ENCODE measurements at places on chromosomes 2 and 18.

GRCh38 chr18:76984193-76985155 lies 148.1 kb downstream of the MBP start:
- DNase-seq: no peak

GRCh38 chr18:77201506-77201905 lies 48.1 kb upstream of the GALR1 start:
- no peak for DNase-seq

DNA sequence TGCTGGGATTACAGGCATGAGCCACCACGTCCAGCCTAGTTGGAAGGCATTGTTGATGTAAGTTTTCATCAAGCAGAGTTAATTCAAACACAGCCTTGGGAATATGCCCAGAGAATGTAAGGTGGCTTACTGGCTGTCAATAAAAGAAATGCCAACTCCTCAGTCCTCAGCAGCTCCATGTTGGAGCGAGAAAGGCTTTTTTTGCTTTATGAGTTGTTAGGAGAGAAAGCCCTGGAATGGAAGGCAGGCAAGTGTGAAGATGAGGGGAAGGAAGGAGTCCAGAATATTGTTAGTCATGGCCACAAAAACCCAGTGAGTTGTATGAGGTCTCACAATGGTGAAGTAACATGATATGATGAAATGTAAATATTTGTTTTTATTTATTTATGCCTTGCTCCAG lies 57.1 kb downstream of the MAP4K4 start:
- peak; percentile 37 for DNase-seq

DNA sequence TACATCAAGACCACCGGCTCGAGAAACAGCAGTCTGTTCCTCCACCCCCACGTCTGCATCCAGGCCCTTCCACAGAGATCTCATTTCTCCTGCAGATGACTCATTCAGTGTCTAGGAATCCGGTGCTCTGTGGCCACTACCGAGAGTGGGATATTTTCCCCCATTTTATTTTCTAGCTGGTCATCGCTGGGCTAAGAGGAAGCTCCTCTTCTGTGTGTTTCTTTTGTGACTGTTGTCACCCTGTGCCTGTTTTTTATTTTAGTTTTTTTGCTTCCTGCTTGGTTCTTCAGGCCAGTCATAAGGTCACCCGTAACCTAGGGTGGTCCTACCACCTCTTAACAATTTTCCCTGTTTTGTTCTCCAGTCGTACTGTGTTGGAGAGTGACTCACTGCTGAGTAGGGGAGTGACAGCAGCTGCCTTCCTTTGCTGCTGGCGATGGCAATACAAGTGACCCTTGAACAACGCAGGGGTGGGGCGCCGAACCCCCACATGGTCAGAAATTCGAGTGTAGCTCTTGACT lies 6.7 kb downstream of the RAMP1 start:
- DNase-seq: no peak

DNA sequence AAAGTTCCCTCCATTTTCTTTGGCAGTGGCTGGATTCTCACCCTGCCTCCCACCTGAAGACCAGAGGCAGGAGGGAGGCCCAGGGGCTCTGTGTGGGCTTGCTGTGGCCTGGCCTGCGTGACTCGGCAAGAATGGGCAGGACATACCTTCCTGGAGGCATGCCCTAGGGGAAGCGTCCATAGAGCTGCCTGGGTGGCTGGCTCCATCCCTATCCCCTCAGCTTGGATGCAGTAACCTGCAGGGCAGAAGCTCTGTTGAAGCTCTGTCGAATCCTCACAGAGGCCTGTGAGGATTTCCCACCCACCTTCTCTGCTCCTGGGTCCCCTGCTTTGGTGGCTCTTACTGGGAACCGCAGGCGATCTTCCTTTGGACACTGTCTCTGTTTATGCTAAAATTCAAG lies 1.3 kb upstream of the PRSS56 start:
- no peak for DNase-seq

DNA sequence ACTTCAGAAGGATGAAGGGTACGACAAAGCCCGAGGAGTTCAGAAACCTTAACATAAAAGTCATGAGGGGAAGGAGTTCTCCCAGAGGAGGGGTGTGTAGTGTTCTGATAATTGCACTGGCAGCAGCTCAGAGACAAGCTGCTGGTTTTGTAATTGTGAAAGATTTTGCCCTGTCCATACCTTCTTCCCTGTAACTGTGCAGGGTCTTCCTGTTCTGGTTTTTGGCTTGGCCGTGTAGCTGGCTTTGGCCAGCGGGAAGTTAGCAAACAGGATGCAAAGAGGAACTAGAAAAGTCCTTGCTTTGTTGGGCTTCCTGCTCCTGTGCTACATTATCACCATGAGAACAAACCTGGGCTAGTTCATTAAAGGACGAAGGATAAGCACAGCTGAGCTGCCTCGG lies 160.8 kb downstream of the LPIN1 start:
- no peak for DNase-seq

DNA sequence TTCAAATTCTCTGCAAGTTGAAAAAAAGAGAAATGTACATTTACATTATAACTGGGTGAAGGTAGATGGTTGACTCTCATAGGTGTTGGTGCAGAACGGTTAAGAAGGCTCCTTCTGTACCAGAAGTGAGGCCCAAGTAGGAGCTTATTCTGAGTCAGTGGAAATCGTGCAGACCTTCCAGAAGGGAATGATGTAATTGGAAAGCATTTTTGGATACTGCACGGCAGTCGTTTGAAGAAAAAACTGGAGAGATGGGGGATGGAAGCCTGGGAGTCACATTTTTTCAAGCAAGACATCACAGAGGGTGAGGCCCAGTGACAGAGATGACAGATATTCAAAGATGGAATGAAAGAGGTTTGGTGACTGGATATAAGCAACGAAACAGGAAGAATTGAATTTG lies 39.4 kb downstream of the HRH4 start:
- DNase-seq: peak; percentile 45

GRCh38 chr2:55401124-55401523 lies 18.5 kb downstream of the CCDC88A start:
- no peak for DNase-seq

DNA sequence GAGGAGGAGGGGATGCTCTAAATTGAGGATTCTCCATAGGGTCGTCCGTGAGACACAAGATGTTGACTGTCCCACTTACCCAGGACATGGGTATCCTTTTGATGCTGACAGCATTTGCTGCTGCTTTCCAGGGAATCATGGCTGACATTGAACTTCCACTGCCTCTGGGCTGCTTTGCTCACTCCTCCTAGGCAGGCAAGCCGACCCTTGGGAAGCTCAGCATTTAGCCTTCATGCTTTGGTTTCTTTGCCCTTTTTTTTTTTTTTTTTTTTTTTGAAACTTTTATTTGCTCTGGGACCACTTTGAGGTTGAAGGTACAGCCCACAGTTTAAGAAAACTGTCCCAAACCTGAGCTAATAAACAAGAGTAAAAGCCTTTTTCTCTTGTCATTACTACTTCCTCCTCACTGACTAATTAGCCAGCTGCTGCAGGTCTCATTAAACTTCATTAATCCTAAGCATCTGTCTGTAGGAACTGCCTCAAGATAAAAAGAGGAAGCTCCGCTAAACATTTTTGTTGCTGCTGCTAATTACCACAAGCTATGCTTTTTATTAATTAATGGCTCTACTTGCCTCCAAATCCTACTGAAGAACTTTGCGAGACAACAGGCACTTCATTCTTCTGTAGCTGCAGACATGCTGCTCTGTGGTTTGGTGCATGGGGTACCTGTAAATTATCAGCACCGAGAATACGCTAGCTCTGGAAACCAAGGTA lies 125.4 kb downstream of the SPTBN1 start:
- DNase-seq: no peak

- DNase-seq: no peak
Observed at GRCh38 chr2:1701020-1701419, 43.3 kb downstream of the PXDN start.

DNA sequence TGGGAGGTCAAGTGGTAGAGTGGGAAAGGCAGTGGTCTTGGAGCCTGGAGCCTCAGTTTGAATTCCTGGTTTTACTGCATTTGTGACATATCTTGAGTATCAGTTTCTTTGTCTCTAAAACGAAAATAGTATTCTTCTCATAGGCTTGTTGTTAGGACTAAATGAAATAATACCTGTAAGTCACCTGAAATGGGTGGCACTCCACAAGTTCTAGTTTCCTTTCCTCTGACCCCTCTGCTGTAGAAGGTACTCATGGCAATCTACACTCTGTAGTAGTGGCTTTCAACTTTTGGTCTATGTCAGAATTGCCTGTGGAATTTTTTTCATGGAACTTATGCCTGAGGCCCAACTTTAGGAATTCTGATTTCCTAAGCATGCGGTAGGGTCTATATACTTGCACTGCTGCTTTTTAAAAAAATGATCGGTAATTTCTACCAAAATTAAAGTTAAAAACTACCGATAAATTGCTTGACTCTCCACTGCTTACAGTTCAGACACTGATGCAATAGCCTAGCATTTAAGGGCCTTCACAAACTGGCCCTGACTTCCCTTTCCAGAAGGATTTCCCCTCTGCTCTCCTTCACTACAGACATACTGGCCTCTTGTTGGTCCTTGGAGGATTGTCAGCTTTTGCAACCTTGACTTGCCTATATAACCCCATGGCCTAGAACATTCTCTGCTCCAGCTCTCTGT lies 47.2 kb downstream of the PLEK start:
- no peak for DNase-seq

- no peak for DNase-seq
Observed at GRCh38 chr2:14942987-14943386, 310.5 kb downstream of the LRATD1 start.

GRCh38 chr18:57998461-57998860 lies 45.6 kb upstream of the NEDD4L start:
- no peak for DNase-seq

- DNase-seq: peak; percentile 70
Observed at GRCh38 chr2:26251893-26252292, 7.2 kb downstream of the HADHB start.

DNA sequence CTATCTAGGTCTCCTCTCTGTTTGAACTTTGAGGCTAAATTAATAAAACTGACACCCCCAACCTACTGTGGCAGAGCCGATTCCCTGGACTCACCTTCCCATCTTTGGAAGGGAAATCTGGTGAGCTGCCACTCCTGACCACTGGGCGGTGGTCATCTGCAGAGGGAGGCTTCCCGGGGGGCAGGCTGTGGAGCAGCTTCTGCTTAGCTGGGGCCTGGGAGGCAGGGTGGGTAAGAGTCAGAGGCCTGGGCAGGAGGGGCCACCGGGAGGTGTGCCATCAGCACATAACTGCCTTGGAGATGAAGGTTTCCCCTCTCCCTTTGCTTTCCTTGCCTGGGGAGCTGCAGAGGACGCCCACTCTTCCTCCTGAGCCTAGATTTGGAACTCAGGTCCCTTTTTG lies 2.3 kb upstream of the NPPC start:
- DNase-seq: no peak

- no peak for DNase-seq
Observed at GRCh38 chr2:120854014-120854620, 118.4 kb downstream of the GLI2 start.

Measured in NCI-H446 (cell line).